ENCODE measurements at places on chromosomes 4 and X.

DNA sequence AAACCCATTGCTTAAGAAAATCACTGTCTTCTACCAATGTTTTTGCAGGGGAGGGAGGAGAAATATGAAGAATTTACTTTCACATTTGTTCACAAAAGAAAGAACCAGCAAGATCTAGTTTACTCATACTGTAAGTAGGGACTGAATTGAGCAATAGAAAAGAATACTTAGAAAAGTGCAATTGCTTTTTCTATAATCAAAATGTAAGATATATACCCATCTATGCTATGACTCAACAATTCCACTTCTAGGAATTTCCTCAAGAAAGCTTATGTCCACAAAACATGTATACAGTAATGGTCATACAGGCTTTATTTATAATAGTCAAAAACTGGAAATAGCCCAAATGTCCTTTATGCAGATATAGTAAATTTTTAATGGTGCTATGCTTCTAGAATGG, 196.4 kb downstream of the LRBA start:
- DNase-seq, result no peak

GRCh38 chrX:48890934-48891401, 6.6 kb downstream of the TIMM17B start:
- DNase-seq, result peak; percentile 28

- no peak for DNase-seq
These were observed 1540.0 kb upstream of the PABPC4L start for GRCh38 chr4:135741583-135741982.

GRCh38 chr4:148405161-148405893, 36.9 kb downstream of the NR3C2 start:
- DNase-seq, result no peak

- DNase-seq, result no peak
These were observed 19.5 kb upstream of the NOCT start for GRCh38 chr4:138996090-138996489.

DNA sequence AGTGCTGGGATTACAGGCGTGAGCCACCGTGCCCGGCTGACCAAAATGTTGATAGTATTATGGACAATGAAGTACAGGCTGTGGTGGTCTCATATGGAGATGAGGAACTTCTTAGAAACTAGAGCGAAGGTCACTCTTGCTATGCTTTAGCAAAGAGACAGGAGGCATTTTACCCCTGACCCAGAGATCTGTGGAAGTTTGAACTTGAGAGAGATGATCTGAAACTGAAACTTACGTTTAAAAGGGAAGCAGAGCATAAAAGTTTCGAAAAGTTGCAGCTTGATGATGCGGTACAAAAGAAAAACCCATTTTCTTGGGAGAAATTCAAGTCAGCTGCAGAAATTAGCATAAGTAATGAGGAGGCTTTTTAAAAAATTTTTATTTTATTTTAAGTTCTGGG, 8.5 kb upstream of the CTAG2 start:
- no peak for DNase-seq

GRCh38 chrX:130896802-130897501, 6.1 kb downstream of the ENOX2 start:
- DNase-seq, result no peak

DNA sequence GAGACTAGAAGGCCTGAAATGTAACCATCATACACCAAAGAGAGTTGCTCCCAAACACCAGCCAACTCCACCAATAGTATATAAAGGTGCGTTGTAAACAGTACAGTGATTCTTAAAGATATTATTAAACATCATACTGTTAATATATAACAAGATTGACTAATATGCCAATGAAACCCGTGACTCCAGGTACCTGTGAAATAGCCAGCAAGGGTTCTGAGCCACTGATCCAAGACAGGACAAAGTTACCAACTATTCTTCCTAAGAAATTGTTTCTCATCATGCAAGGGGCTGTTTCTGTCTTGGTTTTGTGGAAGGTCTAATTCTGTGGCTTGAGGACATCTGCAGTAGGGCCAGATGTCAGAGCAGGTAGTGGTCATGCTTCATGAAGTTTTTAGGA, 47.2 kb downstream of the FHL1 start:
- no peak for DNase-seq

DNA sequence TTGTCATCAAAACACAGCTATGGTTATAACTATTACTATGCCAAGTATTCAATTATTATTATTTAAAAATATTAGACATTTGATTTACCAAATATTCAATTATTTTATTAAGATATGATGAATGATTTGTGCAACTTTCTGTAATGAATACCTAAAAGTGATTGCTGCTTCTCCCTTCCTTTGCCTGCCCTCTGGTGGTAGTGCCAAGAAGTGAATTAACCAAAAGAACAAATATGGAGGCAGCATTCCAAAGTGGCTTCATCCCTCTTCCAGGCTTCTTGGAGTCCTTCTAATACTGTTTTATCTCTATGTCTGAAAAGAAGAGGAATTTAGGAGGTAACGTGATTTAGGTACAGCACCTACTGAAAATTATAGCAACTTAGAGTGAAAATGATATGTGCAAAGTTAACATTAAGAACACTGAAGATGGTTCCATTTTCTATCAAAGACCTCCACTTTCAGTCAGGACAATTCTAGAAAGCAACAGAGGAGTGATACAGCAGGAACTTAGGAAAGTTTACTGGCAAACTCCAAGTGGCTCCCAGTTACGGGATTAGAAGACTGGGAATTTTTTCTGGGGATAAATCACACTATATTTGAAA, 43.0 kb downstream of the ENPEP start:
- DNase-seq, result no peak

DNA sequence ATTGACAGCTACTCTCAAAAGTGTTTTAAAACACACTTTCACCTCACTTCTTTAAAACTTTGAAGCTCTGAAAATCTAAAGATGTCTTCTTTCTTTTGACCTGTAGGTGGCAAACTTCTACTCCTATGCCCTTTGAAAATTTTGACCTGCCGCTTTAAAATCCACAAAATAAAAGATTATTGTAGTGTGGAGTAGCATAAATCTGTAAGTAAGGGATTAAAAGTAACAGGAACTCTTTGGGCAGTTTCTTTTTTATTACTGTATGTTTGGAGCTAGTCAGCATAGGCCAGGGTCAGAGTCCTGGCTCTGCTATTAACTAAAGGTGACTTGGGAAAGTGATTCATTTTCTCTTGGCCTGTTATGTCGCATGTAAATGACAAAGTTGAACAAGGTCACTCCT, 25.5 kb downstream of the BBS12 start:
- no peak for DNase-seq

GRCh38 chr4:92303621-92304027, at the start of gene GRID2:
TSS of gene GRID2 (plus strand) at chr4:92303966.
- no peak for DNase-seq

- no peak for DNase-seq
These were observed 196.4 kb downstream of the FBXO8 start for GRCh38 chr4:174086829-174087799.

DNA sequence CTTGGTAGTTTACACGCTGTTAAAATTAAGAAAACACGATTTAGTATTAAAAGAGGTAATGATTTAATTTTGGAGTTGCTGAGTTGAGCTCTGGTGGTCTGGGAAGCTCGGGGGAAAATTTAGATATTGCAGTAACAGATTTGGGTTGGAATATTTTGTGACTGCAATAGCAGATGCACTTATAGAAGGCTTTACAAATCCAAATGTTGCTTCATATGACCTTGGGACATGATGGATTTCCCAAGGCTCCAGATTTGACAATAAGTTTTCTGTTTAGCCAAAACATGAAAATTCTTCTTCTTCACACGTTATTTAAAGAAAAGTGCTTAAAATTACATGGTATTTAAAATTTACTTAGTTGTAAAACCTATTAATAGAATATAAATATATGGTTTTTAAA, 302.0 kb downstream of the SPRY1 start:
- DNase-seq, result no peak

DNA sequence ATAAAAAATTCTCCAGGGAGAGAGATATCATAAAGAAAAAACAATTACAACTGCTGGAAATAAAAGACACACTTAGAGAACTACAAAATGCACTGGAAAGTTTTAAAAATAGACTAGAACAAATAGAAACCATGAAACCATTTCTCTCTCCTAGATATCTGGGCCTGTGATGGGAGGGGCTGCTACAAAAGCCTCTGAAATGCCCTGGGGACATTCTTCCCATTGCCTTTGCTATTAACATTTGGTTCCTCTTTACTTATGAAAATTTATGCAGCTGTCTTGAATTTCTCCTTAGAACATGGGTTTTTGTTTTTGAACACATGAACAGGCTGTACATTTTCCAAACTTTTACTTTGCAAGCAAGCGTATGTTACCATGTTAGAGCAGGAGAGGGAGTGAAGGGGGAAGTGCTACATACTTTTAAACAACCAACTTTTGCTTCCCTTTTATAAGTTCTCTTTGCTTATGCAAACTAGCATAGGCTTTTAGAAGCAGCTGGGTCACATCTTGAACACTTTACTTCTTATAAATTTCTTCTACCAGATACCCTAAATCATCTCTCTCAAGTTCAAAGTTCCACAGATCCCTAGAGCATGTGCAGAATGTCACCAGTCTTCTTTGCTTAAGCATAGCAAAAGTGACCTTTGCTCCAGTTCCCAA, 47.9 kb upstream of the PACRGL start:
- no peak for DNase-seq

All from NCI-H510A (cell line).